ENCODE measurements at places on chromosomes 12 and 14.

GRCh38 chr14:64235652-64236640 lies 58.2 kb downstream of the ESR2 start:
- no peak for DNase-seq

- DNase-seq = no peak
Measured at GRCh38 chr14:44914849-44915248, 46.9 kb downstream of the KLHL28 start.

GRCh38 chr14:77253333-77254190 lies 17.4 kb downstream of the NGB start:
- DNase-seq = no peak

- DNase-seq = no peak
Measured at GRCh38 chr12:82625523-82625922, 61.2 kb upstream of the TMTC2 start.

- no peak for DNase-seq
Measured at GRCh38 chr12:3379079-3379478, 111.9 kb upstream of the PRMT8 start.

- no peak for DNase-seq
Measured at GRCh38 chr14:54189748-54190354, 207.0 kb upstream of the CDKN3 start.

DNA sequence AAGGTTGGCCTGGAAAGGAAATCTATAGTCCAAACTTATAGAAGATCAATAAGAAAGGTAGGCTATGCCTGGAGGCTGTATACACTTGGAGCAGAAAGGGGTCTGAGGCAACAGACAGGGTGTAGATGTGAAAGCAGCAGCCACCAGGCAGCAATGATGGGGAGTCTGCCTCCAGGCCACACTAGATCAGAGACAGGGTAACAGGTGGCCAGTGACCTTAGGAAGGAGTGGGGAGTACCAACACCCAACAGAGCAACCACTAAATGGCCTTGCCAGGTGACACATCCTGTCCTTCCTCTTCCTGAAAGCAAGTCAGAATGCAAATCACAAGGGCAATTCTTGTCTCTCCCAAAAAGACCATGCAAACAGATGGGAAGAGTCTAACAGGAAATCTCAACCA lies 46.4 kb upstream of the NID2 start:
- DNase-seq = no peak

DNA sequence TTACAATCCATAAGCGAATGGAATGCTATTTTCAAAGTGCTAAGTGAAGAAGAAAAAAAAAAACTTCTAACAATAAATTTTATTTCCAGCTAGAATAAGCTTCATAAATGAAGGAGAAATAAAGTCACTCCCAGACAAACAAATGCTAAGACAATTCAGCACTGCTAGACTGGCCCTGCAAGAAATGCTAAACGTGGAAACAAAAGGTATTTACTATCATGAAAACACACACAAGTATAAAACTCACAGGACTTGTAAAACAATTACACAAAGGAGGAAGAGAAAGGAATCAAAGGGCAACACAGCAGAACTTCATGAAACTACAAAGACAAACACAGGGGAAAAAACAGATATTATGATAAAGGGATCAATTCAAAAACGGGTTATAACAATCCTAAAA lies 85.8 kb upstream of the NELL2 start:
- DNase-seq = peak; percentile 36

DNA sequence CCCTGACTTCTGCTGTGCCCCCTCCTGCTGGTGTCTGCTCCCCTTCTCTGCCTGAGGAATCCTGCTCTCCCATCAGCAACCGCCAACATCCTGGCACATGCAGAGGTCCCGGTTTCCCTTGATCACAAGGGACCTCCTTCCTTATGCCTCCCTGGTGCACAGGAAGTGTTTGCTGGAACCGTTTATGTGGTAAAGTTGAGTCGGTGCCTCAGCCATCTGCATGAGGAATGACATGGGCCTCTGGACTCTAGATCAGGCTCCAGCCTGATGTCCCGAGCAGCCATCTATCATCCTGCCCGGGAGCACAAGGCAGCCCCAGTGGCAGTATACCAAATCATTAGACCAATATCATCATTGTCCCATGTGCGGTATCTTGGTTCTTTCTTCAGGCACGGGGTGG lies 90.4 kb downstream of the BORCS5 start:
- no peak for DNase-seq

DNA sequence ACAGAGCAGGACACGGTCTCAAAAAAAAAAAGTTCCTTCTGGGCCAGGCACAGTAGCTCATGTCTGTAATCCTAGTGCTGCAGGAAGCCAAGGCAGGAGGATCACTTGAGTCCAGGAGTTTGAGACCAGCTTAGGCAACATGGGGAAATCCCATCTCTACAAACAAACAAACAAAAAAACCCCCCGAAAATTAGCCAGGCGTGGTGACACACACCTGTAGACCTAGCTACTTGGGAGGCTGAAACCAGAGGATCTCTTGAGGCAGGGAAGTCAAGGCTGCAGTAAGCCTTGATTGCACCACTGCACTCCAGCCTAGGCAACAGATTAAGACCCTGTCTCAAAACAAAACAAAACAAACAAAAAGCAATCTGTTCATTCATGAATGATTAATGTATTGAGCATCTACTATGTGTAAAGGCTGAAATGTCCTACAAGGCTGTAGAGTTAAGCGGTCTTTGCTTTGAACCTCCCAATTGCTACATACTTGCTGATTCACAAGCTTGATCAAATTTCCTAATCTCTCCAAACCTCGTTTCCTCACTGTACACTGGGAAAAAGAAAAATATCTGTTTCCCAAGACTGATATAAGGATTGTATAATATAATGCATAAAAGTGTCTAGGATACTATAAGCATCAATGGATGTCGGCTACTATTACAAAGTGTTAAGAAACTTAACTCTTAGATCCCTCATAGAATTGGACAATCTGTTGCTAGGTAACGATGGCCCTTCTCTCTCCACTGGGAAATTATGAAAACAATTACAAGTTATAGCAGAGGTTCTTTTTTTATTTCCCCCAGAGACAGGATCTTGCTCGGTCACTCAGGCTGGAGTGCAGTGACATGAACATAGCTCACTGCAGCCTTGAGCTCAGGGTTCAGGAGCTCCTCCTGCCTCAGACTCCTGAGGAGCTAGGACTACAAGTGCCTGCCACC lies 7.9 kb upstream of the RILPL2 start:
- DNase-seq = no peak

DNA sequence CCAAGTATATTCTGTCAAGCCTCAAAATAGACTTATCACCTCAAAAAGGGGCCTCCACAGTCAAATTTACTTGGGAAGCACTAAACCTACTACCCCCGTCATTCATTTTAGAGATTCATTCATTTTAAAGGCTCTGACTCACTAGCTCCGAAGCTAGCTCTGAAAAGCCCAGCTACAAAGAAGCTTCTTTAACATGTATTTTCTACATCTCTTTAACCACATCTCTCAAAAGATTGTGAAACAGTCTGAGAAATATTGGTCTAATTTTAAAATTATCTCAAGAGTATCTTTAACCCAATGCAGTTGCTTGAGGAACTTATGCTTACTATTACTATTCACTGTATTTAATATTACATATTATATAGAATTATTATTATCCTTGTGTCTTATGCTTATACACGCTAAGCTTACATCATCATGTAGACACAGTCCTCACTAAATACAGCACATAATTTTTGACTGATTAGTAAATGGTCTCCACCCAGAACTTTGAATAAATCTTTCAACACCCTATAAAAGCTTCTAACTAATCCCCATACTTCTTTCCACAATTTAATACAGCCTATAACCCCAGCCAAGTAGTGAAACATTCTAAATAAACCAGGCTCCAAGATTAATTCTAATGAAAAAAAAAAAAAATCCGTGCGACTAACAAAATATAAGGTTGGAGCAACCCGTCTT lies 7.8 kb downstream of the NT5DC3 start:
- DNase-seq = no peak

- no peak for DNase-seq
Measured at GRCh38 chr12:27447761-27448160, 1.2 kb downstream of the SMCO2 start.

- no peak for DNase-seq
Measured at GRCh38 chr12:71158361-71158882, 623 bp upstream of the TSPAN8 start.

DNA sequence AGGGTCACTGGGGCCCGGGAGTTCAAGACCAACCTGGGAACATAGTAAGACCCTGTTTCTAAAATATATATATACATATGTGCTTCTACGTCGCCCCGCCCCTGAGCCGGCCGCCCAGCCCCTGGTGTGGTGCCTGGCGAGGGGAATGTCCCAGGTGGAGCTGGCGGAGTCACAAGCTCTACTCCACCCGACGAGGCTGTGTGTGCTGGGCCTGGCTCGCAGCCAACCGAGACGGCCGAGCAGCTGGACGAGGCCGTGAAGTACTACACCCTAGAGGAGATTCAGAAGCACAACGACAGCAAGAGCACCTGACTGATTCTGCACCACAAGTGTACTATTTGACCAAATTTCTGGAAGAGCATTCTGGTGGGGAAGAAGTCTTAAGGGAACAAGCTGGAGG lies 22.1 kb upstream of the ITPK1 start:
- DNase-seq = peak; percentile 46

- DNase-seq = no peak
Measured at GRCh38 chr14:33692762-33693161, 258.1 kb downstream of the EGLN3 start.

DNA sequence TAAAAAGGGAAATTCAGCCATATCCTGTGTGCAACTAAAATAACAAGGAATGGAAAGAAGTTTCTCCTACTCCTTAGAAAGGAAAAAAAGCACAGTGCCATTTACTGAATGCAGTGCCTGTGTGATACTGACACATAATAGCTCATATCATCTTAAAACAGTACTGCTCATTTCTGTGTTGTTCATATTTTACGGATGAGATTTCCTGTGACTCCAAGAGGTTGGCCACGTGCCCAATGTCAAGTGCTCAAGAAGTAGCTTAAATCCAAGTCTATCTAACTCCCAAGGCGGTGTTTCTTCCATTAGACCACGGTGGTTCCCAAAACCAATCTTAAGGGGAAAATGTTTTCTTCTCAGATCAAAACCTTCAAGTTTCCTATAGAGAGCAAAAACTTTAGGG lies 20.0 kb downstream of the MAP3K9 start:
- DNase-seq = no peak

GRCh38 chr14:23056956-23057756 lies at the start of gene CDH24:
Gene CDH24 (minus strand): TSS chr14:23057520. CDS start chr14:23055733, 1,787 bp downstream.
- DNase-seq = peak; percentile 70

DNA sequence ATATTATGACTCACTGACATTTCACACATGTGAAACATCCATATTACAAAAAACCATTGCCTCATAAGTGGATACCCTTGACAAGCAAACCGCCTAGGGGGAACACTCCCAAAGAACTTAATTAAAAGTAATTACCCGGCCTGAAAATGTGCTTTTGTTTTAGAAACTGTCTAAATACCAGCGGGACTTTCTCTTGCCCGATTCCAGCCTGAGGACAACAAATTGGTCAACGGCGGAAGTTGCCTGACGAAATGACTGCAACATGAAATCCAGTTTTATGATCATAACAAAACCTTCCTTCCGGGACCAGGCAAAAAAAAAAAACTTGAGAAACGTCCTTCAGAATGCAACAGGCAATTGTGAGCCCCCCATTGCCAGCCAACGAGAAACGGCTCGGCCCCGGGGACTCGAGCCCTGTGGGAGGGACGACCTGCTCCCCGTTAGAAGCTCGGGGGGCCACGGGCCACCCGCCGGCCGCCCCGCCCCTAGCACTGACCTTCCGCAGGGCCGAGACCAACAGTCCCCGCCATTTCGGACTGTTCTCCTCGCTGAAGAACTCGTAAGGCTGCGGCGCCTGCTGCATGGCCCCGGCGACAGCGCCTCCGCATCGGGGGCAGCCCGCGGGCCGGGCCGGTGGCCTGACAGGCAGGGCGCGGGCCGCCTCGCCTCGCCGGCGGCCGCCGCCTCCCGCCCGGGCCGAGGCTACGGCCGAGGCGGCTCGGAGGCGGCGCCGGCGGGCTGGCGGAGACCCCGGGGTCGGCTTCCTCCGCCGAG lies 490 bp downstream of the SOS2 start:
- peak; percentile 46 for DNase-seq

DNA sequence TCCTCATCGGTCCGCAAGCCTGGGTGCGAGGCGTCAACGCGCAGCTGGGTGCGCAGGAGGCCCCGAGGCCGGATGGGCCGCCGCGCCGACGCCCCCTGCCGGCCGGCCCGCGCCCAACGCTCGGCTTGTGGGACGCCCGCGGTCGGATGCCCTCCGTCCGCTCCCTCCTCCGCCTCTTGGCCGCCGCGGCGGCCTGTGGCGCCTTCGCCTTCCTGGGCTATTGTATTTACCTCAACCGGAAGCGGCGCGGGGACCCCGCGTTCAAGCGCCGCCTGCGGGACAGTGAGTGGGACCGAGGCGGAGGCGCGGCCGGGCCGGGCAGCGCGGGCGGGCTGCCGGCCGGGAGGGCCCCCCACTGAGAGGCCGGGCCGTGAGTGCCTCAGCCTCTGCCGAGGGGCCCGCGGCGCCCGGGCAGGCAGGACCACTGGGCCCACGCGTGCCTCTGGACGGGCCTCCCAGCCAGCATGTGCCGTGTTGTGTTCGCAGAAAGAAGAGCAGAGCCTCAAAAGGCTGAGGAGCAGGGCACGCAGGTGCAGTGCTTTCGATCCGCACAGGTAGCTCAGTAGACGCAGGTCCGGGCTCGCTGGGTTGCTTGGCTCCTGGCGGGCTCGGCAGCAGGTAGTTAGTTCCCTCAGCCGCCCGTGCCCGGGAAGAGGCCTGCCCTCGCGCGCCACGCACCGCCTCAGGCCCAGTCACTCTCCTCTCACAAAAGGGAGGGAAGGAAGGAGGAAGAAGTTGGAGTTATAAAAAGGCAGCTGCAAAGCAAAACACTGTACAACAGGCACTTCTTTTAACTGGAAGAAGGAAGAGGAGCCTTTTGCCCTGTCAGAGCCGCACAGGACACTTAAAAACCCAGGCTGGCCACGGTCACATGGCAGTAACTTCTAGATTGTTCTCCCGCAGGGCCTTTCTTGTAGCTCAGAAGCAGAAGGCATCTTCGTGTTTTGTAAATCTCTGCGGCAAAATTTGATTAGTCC lies at the start of gene TOMM20L:
TSS of gene TOMM20L (plus strand) at position 119 of the 977 bp plus-strand sequence. CDS start at position 147, 28 bp downstream.
- DNase-seq = peak; percentile 68

DNA sequence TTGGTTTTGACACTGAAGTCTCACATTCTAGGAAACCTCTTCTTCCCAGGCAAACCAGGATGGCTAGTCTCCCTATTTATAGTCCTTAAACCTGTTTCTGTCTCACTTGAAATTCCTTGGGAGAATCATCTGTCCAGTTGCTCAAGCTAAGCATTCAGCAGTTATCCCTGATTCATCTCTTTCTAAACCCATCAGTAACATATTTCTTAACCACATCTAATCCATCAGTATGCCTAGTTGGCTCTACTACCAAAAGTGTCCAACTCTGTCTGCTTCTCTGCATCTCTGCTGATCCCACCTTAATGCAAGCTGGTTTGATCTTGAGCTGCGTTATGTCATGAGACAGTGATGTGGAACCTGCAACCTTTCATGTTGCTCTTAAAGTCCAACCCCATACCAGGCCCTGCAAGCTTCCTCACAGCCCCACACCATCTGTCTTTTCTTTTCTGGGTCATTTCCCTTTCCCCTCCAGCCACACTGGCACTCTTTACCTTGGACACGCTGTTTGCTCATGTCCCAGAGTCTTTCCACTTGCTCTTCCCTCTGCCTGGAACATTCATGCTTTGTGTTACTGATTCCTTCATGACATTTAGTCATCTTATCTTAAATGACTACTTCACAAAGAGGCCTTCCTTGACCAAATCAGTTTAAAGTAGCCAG lies 380.8 kb upstream of the RGS6 start:
- DNase-seq = no peak

All from prostate gland (tissue), 2 donors.